ENCODE measurements at places on chromosomes 3 and 15.

DNA sequence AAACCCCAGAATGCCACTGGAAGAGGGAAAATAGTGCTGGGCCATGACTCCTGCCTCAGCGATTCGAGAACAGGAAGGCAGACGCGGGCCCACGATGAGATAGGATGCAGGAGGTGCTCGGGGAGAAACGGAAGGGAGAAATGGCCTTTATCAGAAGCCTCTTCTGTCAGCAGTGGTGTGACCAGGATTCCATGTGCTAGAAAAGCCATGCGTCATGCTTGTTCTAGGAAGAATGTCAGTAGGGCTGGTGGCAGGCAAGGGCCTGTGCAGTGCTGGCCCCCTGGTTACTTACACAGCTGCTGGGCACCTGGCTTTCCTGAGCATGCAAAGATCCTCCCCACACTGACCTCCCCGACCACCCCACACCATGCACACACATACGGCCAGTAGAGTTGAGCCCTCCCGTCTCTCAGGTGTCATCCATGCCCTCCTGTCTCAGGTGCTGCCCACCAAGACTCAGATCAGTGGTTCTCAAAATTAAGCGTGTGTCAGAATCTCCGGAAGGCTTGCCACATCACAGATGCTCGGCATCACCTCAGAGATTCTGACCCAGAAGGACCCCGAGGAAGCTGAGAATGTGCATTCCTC is 106.7 kb downstream of the ADAMTS17 start:
- DNase-seq = no peak

DNA sequence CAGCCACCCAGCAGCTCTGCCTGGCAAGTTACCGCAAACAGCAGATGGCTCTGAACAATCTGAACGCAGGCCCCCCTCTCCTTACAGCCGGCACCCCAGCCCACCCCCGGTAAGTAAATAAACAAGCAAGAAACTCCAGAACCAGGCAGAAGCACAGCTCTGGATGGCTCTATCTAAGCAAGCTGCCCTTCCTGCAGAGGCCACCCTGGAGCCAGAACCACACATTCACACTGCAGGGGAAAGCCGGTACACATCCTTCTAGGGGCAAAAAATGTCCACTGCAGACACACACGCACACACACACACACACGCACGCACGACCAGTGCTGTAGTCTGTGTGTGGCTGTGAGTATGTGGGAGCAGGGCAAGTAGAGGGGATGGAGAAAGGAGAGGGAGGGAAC is 63.9 kb downstream of the ADCY5 start:
- peak; percentile 42 for DNase-seq

DNA sequence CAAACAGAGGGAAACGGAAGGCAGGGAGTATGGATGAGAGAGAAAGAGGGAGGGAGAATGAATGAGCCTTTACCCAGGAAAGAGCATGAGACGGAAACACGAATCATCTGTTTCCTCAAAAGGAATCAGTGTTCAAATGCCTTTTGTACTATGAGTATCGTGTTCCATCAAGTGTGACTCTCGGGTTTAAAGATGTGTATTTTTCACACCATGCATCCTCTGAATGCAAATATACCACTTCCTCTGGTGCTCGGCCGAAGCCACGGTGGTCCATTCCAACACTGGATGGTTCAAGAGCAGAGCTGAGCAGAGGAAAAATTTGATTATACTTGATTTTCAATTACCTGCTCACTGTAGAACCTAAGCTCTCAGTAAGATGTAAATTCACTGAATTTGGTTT is 505.1 kb downstream of the MECOM start:
- DNase-seq = no peak

GRCh38 chr15:97521381-97522285 is 438.9 kb upstream of the ARRDC4 start:
- peak; percentile 27 for DNase-seq

DNA sequence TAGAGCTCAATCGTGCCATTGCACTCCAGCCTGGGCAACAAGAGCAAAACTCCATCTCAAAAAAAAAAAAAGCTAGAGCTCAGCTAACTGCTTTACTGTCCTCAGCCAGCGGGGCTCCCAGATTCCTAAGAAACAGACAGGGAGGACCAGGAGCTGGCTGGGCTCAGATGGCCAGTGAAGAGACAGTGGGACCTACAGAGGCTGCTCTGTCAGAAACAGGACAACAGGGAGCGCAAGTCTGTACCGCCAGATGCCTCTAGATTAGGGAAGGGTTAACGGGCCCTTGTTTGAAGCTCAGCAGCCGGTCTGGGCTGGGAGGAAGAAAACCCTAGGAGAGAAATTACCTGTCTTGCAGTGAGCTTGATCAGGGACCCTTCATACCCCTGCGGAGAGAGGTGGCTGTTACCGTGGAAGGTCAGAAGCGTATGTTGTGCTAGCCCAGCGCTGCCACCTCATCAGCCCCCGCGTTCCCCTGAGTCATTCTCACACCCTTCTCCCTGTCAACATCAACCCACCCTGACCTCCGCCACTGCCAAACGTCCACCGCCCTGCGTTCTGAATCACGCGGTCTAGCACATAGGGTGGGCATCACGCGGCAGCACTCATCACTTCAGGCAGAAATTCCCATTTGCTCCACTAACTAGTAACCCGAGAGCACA is 25.3 kb downstream of the RBPMS2 start:
- DNase-seq = no peak
